Activated T-cell treated with anti-CD3 and anti-CD28 coated beads, Interleukin-2, amount 50 U/mL, for 4 hours (primary cell): ENCODE measurements at places on chromosomes 3 and 15.
A peak's percentile ranks its signal among the peaks of the same experiment; 100 is the strongest.

DNA sequence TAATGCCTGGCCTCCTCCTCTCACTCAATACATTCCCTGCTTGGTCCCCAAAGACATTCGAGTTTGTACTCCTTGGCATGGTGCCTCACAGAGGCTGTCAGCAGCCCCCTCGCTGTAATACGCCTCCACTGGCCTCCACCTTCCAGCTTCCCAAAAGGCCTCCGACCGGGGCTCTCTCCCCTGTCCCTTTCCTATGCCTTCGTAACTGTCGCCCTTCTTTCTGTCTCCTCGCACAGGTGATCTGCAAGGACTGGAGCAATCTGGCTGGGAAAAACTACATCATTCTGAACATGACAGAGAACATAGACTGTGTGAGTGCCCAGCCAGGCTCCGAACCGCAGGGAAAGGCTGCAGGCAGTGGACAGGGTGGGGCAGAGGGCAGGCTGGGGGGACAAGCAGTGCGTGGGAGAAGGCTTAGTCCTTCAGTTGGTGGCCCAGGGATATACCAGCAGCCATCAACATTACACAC, 10.7 kb upstream of the ABTB1 start:
- DNase-seq: no peak

DNA sequence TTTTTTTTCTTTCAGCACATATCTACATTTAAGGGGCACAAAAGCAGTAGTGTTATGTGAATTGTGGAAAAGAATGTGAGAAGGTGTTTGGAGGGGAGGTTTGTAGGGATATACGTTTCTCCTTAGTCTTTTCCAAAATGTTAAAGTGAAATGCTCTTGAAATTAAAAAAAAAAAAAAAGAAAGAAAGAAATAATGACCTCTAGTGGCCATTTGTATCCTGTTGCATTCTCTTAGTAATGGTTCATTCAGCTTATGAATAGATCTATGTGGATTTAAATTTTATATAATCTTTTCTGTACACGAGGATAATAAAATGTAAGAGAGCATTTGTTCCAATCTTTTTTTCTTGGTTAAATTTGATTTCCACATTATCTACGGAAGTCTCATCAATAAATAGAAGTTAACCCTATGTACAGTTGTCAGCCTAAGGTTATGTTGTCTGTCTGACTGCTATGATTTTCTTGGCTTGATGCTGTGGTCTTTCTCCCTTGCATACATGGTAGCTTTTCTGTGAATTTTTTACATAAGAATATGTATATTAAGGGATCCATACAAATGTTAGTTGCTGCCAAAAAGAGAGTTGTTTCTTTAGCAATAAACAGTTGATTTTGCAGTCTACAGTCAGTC, 1.7 kb downstream of the P2RY13 start:
- no peak for DNase-seq

DNA sequence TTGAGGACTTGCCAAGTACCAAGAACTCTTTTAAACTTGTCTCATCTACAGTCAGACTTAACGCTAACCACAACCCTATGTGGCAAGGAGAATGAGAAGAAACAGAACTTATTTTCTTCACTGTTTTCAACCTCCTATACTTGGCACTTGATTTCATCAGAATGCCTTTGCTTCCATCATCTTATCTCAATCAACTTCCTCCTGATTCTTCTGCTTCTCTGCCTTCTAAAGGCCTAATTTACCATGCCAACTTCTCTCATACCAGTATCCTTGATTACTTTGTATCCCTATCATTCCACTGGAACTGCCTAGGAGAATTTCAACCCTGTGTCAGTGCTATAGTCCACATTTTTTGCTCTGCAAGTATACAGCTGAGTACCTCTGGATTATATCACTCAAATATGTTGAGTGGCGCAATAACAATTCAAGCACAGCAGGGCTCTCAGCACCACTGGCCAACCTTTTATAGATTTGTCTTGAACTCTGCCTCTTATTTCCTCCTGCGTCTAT, 413.6 kb downstream of the ROBO1 start:
- DNase-seq: no peak

DNA sequence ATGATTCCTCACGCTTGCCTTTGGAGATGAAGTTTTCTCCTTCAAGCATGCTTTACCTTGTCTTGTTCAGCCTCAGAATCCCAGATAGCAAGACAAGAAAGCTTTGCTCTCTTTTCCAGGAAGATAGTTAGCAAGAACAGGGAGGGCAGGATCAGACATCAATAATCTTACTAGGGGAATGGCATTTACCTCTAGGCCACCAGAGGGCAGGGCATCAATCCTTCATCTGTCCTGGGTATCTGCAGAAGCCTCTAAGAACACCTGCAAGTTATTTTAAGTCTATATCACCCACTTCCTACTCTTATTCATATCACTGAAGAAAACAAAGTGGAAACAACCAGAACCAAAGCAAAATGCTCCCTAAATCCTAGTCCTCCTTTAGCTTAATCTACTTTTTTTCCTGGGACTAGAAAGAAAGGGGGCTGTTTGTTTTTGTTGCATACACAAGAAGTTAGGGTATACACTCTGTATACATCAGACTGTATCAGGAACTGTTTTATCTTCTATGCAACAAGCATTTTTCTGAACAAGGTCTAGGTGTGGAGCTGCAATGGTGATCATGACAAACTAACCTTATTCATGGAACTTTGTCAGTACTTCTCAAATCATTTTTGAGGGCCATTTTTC, 862.5 kb downstream of the CADM2 start:
- DNase-seq: no peak

GRCh38 chr3:156649681-156650080, 24.7 kb upstream of the TIPARP start:
- no peak for DNase-seq

GRCh38 chr3:108177536-108177935, 44.7 kb downstream of the IFT57 start:
- no peak for DNase-seq

DNA sequence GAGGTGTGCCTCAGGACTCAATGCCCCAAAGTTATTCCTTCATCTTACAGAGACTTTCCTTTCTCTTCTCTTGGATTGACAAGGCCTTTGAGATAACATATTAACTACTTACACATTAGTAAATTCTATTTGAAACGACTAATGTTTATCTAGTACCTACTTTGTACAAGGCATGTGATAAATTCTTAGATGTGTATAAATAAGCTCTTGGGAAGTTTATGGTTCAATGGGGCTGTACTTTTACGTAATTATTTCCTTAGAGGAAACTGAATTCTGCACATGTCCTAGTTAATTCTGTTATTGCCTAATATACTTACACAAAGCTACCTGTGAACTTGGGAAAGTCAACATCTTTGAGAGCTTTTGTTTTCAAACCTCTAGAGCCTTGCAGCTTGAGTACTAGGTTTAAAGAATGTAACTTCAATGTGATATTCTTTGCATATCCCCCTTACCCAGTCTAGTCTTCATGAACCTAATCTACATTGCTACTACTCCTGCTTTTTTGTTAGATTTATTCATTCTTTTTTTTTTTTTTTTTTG, 58.5 kb upstream of the RAP2B start:
- DNase-seq: no peak

- DNase-seq: no peak
Measured at GRCh38 chr15:61687124-61687523, 373.1 kb downstream of the VPS13C start.

- DNase-seq: peak; percentile 70
Measured at GRCh38 chr3:16550676-16551341, 37.3 kb upstream of the RFTN1 start.

DNA sequence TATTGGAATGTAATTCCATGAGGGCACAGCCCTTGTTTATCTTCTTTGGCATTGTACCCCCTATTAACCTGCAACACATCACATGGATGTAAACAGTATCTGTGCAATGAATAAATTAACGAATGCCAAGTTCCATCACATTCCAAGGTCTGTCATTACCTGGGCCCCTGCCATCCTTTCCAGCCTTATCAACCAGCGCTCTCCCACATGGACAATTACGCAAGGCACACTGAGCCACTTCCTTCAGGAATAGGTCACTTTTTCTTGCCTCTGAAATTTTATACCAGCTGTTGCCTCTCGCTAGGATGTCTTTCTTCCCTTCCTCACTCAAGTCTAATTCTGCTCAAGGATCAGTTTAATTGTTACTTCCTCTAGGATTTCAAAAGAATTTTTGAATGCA, 1051.8 kb upstream of the CFAP20DC start:
- no peak for DNase-seq

DNA sequence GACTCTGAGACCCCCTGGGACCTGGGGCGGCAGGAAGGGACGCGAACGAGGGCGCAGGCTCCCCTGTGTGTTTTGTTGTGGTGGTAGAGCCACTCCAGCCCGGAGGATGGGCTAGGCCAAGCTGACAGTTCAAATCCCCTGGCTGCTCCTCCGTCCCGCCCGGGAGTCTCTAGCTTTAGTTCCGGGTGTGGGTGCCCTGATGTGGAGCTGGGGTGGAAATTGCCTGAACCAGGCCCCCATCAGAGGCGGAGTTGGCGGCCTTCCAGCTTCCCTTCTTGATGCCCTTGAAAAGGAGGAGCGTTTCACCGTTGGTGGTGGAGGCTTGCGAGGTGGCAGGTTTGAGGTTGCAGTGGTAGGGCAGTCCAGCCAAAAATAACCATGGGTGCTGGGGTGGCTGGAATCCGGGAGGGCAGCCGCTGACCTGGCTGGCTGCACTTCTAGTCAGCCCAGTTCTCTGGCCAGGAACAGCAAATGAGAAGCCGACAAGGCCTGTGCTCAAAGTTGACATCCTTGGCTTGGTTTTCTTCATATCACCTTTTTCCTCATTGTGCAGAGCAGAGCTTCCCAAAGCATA, 817 bp downstream of the CLK3 start:
- peak; percentile 55 for DNase-seq

- no peak for DNase-seq
Measured at GRCh38 chr15:42401544-42402454, 42.5 kb downstream of the CAPN3 start.

DNA sequence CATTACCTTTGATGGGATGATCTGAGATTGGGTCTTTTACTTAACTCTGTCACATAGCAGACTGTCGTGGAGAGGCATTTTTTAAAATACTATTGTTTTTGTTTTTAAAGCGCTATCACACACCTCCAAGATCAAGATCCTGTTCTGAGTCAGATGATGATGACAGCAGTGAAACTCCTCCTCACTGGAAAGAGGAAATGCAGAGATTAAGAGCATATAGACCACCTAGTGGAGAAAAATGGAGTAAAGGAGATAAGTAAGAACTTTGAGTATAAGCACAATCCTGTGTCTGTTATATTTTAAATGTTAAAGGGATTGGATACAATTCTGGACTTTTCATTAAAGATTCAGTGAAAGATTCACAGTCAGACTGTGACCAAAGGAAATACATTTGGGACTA, 18.4 kb upstream of the ZBTB47 start:
- DNase-seq: no peak

- DNase-seq: no peak
Measured at GRCh38 chr3:40663280-40663679, 138.5 kb downstream of the ZNF621 start.

DNA sequence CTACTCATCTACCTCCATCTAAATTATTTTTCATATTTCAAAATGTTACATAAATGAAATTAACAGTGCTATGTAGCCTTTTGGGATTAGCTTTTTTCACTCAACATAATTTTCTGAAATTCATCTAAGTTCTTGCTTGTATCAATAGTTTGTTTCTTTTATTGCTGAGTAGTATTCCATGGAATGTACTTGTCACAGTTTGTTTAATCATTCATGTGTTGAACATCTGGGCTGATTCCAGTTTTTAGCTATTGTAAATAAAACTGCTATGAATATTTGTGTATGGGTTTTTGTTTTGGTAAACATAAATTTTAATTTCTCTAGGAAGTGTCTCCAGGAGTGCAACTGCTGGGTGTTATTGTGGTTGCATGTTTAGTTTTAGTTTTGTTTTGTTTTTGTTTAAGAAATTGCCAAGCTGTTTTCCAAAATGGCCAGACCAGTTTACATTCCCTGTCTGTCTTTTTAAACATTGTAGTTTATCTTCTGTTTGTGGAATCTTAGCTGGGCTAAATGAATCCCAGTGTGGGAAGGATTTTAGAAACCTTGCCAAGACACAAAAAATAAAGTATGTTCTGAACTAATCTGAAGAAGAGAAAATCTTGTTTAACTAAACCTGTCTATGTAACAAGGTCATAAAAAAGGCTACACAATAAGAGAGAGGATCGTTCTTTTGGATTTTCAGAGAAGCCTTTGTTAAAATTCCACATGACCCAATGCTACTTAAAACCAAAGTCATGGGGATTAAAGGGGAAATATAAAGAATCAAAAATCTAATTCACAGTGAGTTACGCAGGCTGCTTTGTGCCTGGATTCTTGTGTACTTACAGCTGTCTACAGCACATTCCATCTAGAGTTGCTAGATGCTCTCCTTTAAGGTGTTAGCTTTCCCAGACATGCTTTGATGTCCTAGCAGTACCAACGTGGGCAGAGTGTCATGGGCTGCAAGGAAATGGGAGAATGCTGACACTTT, 129.2 kb upstream of the SUCLG2 start:
- no peak for DNase-seq

- no peak for DNase-seq
Measured at GRCh38 chr15:75661100-75661755, 13.5 kb downstream of the SNX33 start.

DNA sequence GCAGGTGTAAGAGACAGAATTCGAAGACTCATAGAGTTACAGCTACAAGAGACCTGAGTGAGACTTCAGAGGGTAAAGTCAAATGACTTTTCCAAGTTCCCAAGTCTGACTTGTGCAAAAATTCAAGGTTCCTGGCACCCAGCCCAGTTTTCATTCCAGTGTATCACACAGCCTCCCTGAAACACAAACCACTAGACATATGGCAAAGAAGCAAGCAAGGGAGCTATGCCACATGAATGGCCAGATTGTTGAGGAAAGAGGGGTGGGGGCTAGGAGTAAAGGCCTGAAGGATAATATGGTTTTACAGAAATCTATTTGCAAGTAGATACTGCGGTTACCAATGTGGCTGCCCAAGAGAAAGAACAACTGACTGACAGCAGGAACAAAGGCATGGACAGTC, 301.2 kb downstream of the MECOM start:
- DNase-seq: no peak

DNA sequence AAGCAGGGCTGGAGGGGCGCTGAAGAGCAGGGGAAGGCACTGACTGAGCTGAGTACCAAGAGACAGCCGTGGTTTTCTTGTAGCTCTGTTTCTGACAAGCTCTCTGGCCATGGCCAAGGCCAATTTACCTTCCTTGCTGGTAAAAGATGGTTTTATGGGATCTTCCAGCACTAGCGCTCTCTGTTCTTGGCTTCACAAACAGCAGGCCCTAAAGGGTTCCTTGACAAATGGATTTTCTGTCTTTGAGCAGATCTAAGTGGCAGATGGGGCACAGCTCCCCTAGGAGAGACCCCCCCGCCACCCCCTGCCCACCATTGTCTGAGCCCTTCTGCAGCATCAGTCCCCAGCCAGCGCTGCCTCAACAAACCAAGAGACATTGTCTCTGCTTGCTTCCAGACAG, 66.6 kb downstream of the GAP43 start:
- DNase-seq: no peak

GRCh38 chr15:49908236-49908932, 210.6 kb downstream of the ATP8B4 start:
- no peak for DNase-seq
